ENCODE measurements at places on chromosomes 12 and 14. TPM values are rescaled to one million over a fixed set of nuclear protein-coding genes. Genes with fewer than 3 reads are reported as not detected.
A peak's percentile ranks its signal among the peaks of the same experiment; 100 is the strongest.

- no peak for DNase-seq
Measured at GRCh38 chr14:76472199-76472723, 96.3 kb downstream of the ESRRB start.

DNA sequence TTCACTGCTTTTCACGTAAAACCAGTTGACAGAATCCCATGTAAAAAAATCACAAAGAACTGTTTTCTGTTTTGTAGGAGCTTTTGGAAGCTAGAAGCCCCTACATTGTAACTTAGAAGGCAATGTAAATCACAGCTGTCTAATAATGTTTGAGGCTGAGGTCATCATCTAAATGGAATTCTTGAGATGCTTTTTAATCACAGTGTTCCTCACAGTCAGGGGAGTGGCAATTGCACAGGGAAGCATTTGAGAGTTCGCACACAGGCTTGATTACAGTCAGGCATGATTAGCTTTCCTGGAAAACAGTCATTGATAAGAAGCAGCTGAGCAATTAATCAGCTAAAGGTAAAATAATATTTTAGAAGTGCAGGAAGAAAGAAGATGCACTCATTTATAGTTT lies 2.9 kb downstream of the SLC17A8 start:
- no peak for DNase-seq

DNA sequence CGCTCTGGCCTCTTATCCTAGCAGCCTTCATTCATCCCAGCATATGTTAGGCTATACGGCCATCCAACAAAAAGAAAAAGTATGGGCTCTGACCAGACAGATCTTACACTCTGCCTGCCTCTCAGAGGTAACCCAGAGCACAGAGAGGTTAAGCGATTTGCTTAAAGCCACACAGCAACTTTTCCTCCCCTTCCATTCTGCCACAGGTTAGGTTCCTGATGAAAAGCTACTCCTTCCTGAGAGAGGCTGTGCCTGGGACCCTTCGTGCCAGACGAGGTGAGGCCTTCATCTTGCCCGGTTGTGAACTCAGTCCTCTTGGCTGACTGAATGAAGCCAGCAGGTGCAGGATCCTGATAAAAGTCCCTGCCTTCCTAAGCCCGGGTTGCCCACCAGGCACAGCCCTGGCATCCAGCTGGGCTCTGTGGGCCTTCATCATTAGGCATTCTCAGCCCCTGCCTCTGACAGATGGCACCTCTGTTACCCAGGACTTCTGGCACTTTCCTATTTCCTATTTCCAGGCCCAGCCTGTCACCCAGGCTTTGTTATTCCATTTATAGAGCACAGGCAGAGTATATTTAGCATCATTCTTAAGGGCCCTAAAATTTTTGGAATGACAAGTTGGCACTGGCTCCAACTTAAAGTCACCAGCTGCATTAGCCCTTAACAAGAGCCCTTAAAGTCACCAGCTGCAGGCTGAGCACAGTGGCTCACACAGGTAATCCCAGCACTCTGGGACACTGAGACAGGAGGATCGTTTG lies 12.8 kb downstream of the SOAT2 start:
- no peak for DNase-seq

DNA sequence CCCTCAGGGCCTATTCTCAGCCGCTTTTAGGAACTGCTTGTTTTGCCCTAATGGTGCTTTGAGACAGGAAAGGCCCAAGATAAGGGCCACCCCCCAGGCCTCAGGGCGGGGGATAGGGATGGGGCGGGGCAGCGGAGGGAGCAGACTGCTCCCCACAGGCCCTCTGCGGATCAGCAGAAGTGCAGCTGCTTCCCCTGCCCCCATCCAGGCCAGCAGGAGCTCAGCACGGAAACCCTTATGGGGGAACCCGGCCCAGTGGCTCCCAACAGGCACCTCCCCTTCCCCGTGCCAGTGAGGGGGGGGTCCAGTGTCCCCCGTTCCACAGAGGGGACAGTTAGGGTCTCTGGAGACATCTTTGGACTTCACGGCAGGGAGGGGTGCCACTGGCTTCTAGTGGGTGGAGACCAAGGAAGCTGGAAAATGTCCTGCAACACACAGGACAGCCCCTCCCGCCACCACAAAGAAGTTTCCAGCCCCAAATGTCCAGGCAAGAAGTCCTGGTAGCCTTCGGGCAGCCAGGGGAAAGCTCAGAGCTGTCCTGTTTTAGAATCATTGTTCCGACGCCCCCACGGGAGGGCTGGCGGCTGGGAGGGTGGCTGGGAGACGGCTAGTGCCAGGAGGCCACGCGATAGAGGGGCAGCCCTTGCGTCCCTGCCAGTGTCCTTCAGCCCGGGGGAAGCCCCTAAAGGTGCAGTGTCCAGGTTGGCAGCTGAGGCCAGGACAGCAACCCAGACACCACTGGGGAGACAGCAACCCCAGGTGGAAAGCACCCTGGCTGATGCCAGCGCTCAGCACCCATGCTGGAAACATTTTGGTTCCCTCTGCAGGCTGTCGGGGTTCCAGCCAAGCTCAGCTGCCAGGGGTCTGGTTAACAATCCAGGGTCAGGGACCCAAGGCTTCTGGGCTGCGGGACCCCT lies 10.4 kb upstream of the GPR132 start:
- DNase-seq: no peak

GRCh38 chr12:95738024-95738611 lies 52.4 kb downstream of the NTN4 start:
- no peak for DNase-seq

- no peak for DNase-seq
Measured at GRCh38 chr14:55399852-55400251, 11.8 kb downstream of the ATG14 start.

GRCh38 chr12:131786331-131786730 lies 41.9 kb upstream of the MMP17 start:
- no peak for DNase-seq

Gene RPGRIP1
- 6.0 TPM for total RNA-seq

Gene ARMH4
- 47.2 TPM for total RNA-seq

DNA sequence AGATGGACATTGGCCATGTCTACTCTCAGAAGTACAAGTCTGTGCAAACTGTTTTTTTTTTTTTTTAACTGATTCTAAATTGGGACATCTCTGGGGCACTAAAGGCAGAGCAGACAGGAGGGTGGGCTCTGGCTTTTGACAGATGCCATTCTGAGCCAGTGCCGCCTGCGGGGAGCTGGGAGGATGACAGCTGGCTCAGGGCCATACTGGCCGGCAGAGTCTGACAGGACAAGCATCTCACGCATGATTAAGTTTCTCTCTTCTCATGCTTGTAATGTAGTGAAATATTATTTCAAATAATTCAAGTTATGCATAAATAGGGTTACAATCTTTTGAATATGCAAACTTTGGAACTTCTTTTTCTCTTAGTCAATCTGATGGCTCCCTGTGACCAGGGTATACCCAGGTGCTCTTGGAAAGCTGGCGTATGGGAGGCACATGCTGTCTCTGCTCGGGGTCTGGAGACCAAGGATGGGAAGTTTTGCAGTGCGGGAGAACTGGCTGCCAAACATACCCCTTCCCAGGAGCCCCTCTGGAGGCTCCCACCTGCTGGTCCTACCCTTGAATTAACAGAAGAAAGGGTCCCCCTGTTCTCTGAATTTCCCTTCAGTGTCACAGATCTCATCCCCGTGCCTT lies 7.6 kb downstream of the CDCA4 start:
- peak; percentile 58 for DNase-seq

DNA sequence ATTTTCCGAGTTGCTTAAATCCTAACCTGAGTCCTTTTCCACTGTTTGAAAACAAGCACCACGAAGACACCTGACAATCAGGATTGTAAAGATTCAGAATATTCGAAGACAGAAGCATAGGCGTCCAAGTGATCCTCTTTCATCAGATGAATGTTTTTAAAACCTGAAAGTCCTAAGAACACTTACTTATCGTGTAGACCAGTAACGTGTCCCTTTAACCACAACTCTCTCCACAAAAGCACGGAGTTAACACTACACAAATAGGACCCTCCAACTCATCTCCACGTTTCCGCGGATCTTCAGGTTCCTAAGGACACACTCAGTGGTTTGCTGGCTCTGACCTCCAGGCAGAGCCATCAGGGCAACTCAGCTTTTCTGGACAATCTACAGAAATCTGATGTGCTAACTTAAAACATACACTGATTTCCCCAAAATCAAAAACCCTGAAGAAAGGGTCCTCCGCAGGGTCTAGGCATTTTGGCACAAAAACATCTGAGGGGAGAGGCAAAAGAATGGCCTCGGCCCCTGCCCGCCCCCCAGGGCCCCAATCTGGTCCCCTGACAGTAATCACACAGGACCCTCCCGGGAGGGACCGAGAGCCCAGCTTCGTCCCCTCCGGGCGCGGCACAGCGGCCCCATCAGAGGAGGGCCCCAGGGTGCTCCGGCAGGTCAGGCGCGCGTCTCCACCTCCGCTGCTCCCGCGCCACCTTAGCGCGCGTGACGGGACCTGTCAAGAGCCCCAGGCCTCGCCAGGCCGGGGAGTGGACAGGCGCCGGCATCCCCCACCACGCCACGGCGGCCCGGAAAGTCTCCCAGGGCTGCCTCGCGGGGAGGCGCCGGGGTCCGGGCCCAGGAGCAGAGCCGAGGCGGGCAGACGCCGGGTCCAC lies 925 bp downstream of the DICER1 start:
- DNase-seq: peak; percentile 33

- no peak for DNase-seq
Measured at GRCh38 chr14:72631401-72631800, 262.5 kb downstream of the DPF3 start.

DNA sequence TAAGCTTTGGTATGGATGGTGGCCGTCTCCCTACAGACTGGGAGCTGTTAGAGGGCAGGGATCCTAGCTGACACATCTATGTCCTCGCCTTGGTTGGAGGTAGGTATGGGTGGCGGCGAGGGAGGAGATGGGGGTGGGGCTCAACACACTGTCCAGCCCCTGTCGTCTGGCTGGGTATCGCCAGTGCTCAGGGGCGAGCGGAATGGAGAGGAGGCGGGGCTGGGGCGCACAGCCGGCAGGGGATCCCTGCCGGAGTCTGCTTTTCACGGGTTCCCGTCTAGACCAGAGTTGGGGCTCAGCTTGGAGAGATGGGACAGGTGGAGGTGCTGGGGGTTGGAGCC lies 16.1 kb downstream of the TAMALIN start:
- DNase-seq: no peak

Gene MYL2
- total RNA-seq: not detected

All from cerebellum (tissue), 4 donors.